IMR-90 (cell line): ENCODE measurements at places on chromosomes 5 and 9. TPM values are rescaled to one million over a fixed set of nuclear protein-coding genes. Genes with fewer than 3 reads are reported as not detected.

Gene NR2F1
- total RNA-seq = 18.1 and 19.0 TPM in 2 replicates

Gene TSSK1B
- under 0.01 and 0.18 TPM in 2 replicates for total RNA-seq

Gene TRPM6
- total RNA-seq = under 0.01 TPM in 2 replicates

Gene GTF2H2C
- total RNA-seq = 32.8 and 35.8 TPM in 2 replicates
